ENCODE measurements at places on chromosomes 1 and 21.

DNA sequence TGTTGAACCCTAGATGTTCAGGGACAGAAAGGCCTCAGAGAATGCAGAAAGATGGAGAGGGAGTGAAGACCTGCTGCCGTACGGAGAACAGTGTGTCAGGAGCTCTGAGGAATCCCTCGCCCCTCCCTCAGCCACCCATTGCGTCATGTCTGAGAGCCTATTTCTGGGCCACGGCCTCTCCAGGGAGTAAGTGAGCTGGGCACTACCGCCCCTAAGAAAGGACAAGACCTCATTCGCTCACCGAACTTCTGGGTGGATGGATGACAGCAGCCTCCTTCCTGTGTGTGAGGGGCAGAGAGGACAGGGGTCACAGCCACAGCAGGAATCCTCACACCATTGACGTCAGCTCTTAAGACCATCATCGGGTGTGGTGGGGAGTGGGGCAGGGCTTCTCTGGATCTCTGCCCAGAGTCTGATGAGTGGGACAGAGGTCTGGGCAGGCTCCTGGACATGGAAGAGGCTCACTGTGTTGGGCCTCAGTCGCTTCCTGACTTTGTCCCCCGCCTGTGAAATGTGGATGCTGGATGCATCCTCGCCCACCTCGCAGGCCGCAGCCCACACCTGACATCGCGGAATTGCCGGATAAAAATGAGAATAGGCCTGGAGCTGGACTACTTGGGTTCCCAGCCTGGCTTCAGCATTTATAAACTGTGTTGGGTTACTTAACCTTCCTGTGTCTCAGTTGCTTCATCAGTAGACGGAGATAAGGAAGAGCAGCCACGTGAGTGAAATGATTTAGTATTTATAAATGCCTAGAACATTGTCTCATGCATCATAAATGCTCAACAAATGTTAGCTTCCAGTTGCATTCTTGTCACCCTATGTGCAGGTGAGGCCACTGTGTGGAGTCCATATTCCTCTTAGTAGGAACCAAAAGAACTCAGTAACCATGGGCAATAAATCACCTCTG lies 238.6 kb downstream of the TRABD2B start:
- no peak overlapping the region for H3K27ac ChIP-seq
- H3K36me3 ChIP-seq, result no peaks in the 10 kb centered on the region
- DNase-seq, result no peak
- H3K4me3 ChIP-seq, result no peak overlapping the region

- peaks cover 8% of the 10 kb centered on the region for H3K4me1 ChIP-seq
- H3K4me3 ChIP-seq, result peak overlapping the region; percentile 33
- H3K27ac ChIP-seq, result no peak overlapping the region
Observed at GRCh38 chr1:227887697-227888403, 59.9 kb downstream of the WNT9A start.

- H3K4me1 ChIP-seq, result no peaks in the 10 kb centered on the region
- no peak overlapping the region for H3K27ac ChIP-seq
- DNase-seq, result no peak
- no peaks in the 10 kb centered on the region for H3K36me3 ChIP-seq
- no peaks in the 10 kb centered on the region for H3K27me3 ChIP-seq
Observed at GRCh38 chr1:104671684-104672353, 922.1 kb downstream of the AMY1C start.

DNA sequence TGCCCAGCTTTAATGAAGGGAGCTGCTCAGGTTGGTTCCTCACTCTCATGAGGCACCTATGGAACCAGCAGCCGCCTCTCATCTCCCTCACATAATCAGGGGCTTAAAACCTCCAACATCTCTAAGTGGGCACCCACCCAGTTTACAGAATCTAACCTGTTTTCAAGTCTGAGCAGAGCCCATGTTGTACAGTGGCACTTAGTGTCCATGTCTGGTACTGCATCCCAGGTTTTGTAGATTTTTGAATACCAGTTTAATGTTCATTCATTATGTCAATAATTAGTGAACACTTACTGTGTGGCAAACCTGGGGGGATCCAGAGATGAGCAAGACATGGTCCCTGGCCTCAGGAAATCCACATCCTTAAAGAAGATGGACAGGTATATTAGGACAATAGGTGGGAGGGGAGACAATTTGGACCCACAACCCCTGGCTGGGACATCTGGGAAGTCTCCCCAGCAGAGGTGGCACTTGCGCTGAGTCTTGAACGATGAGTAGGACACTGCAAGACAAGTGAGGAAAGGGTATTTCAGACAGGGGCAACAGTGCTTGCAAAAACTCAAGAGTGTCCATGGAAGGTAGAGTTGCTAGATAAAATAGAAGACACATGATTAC lies 83.3 kb downstream of the LACTBL1 start:
- no peaks in the 10 kb centered on the region for H3K4me1 ChIP-seq
- H3K27ac ChIP-seq, result no peak overlapping the region
- no peaks in the 10 kb centered on the region for H3K36me3 ChIP-seq
- H3K4me3 ChIP-seq, result no peak overlapping the region
- H3K27me3 ChIP-seq, result no peaks in the 10 kb centered on the region
- DNase-seq, result no peak

DNA sequence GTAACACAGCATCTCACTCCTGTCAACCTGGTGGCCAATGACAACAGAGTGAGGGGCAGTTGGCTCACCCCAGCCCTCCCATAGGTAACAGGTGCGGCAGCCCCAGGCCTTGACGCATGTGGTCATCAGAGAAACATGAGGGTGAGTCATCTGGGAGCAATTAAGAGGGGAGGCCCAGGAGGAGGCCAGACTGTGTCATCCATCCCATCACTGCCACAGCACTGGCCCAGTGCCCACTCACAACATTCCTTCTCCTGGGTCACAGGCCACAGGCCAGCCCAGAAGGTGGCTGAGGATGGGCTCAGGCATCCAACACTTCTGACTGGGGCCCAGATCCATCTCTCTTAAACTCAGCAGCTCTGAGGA lies 17.1 kb downstream of the TEX35 start:
- no peak overlapping the region for H3K4me3 ChIP-seq
- H3K36me3 ChIP-seq, result no peaks in the 10 kb centered on the region
- H3K27me3 ChIP-seq, result no peaks in the 10 kb centered on the region
- H3K4me1 ChIP-seq, result no peaks in the 10 kb centered on the region
- DNase-seq, result no peak

All from iPS DF 6.9 (cell line).